ENCODE measurements at places on chromosomes 4 and X. TPM values are rescaled to one million over a fixed set of nuclear protein-coding genes. Genes with fewer than 3 reads are reported as not detected.

GRCh38 chr4:108878806-108879205 lies 116.0 kb upstream of the ETNPPL start:
- H3K4me3 ChIP-seq: no peak overlapping the region
- no peak overlapping the region for H3K27ac ChIP-seq
- H3K4me1 ChIP-seq: no peaks in the 10 kb centered on the region
- H3K27me3 ChIP-seq: no peaks in the 10 kb centered on the region
- no peaks in the 10 kb centered on the region for H3K36me3 ChIP-seq

- peaks cover 1% of the 10 kb centered on the region for H3K27me3 ChIP-seq
- DNase-seq: no peak
- H3K36me3 ChIP-seq: no peaks in the 10 kb centered on the region
Measured at GRCh38 chrX:123081776-123082175, 102.3 kb upstream of the GRIA3 start.

The RPL10 gene
- total RNA-seq: 3,922 TPM

- H3K27me3 ChIP-seq: no peaks in the 10 kb centered on the region
- H3K4me1 ChIP-seq: no peaks in the 10 kb centered on the region
Measured at GRCh38 chr4:96035727-96036126, 195.8 kb downstream of the PDHA2 start.

DNA sequence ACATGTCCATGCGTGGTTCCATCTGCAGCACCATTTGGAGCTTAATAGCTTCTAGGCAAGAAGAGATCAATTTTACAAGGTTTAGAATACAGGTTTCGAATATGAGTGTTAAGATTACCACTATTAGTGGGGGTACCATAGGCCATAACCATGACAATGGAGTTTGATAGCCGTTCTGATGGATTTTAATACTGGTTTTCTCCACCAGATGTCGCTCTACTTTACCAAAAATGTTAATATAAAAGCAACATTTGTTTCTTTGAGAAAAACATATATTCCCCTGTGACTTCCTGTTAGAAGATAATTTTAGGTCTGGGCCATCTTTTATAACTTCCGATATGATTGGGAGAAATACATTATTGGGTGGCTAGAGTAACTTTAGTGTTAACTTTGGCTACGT lies 499.7 kb upstream of the POU3F4 start:
- no peak overlapping the region for H3K4me3 ChIP-seq
- DNase-seq: no peak
- H3K27me3 ChIP-seq: no peaks in the 10 kb centered on the region
- no peak overlapping the region for H3K27ac ChIP-seq
- H3K36me3 ChIP-seq: no peaks in the 10 kb centered on the region
- H3K4me1 ChIP-seq: no peaks in the 10 kb centered on the region

The ADH1A gene
- total RNA-seq: 0.88 TPM

DNA sequence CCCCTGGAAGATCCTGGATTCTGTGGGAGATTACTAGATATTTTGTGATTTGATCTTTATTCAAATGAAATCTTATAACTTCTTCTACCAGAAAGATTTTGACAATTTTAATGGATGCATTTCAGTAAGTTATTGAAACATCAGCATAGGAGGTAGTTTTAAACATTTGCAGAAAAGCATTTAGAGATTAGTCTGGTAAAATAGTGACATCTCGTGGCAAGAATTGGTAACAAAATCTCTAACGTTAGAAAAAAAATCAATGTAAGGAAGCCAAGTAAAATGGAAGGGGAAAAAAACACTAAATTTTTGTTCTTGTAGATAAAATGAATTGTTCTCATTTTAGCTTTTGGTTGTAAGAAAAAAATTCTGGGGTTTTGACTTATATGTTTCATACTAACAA lies 73.3 kb downstream of the TASL start:
- H3K4me3 ChIP-seq: no peak overlapping the region
- no peaks in the 10 kb centered on the region for H3K27me3 ChIP-seq
- DNase-seq: no peak
- H3K4me1 ChIP-seq: no peaks in the 10 kb centered on the region

DNA sequence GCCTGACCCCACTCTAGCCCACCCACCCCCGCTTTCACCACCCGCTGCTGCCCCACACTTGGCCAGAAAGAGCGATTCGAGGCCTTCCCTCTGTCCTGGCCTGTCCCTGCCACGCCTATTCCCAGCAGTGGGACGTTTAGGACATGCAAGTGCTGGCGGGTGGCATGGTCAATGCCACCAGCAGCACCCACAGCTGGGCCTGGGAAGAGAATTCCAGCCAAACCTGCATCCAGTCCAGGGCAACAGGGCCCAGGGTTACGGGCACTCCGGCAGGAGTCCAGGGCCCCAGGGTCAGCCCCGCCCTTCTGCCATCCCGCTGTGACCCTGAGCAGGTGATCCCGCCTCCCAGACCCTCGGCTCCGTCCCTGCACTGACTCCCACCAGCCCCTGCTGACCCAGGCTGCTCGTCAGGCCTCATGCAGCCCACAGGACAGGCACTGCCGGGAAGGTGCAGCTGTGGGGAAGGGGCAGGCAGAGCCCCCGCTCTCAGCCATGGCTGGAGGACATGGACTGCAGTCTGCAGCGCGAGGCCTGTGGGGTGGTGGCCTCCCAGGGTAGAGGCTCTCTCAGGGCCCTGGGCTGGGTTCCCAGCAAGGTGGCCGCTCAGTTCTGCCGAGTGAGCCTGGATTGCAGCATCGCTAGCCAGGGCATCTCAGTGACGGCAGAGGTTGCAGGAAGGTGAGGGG lies 6.8 kb upstream of the HTRA3 start:
- no peak for DNase-seq
- no peak overlapping the region for H3K4me3 ChIP-seq
- H3K27me3 ChIP-seq: no peaks in the 10 kb centered on the region

DNA sequence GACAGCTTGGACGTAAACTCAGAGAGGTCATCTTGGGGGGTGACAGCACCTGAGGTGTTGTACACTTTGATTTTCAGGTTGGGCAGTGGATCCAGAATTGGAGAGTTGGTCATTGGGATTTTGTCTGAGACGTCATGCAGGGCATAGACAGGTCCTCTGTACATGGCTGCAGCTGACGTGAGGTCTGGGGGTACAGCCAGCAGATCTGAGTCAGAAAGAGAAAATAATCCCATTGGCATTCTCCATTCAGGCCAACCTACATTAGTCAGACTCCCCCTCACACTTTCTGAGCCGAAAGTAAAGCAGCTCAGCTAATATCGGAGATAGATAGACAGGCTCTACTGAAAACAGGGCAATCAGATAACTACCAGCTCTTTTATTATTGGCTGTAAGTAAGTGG lies 329.7 kb downstream of the UNC5C start:
- no peaks in the 10 kb centered on the region for H3K27me3 ChIP-seq
- no peaks in the 10 kb centered on the region for H3K4me1 ChIP-seq
- no peaks in the 10 kb centered on the region for H3K36me3 ChIP-seq
- no peak for DNase-seq
- H3K27ac ChIP-seq: no peak overlapping the region

GRCh38 chrX:44447214-44447613 lies 95.4 kb downstream of the FUNDC1 start:
- H3K4me3 ChIP-seq: no peak overlapping the region
- H3K27me3 ChIP-seq: no peaks in the 10 kb centered on the region
- no peaks in the 10 kb centered on the region for H3K36me3 ChIP-seq
- H3K27ac ChIP-seq: no peak overlapping the region

GRCh38 chr4:72951147-72951546 lies 118.4 kb downstream of the COX18 start:
- H3K4me1 ChIP-seq: no peaks in the 10 kb centered on the region
- DNase-seq: no peak
- no peaks in the 10 kb centered on the region for H3K27me3 ChIP-seq
- H3K4me3 ChIP-seq: no peak overlapping the region
- no peak overlapping the region for H3K27ac ChIP-seq

- H3K4me1 ChIP-seq: peaks cover 26% of the 10 kb centered on the region
- H3K27ac ChIP-seq: peak overlapping the region; percentile 90
- no peak for DNase-seq
- no peaks in the 10 kb centered on the region for H3K27me3 ChIP-seq
Measured at GRCh38 chr4:38078590-38079421, 118.6 kb downstream of the PTTG2 start.

- H3K4me3 ChIP-seq: no peak overlapping the region
- H3K27ac ChIP-seq: no peak overlapping the region
- H3K36me3 ChIP-seq: no peaks in the 10 kb centered on the region
- peaks cover 1% of the 10 kb centered on the region for H3K4me1 ChIP-seq
- DNase-seq: no peak
Measured at GRCh38 chr4:186024637-186025407, 44.1 kb upstream of the TLR3 start.

All from uterus (tissue), 4 donors.